ENCODE measurements at places on chromosomes 7 and 10. TPM values are rescaled to one million over a fixed set of nuclear protein-coding genes. Genes with fewer than 3 reads are reported as not detected.

DNA sequence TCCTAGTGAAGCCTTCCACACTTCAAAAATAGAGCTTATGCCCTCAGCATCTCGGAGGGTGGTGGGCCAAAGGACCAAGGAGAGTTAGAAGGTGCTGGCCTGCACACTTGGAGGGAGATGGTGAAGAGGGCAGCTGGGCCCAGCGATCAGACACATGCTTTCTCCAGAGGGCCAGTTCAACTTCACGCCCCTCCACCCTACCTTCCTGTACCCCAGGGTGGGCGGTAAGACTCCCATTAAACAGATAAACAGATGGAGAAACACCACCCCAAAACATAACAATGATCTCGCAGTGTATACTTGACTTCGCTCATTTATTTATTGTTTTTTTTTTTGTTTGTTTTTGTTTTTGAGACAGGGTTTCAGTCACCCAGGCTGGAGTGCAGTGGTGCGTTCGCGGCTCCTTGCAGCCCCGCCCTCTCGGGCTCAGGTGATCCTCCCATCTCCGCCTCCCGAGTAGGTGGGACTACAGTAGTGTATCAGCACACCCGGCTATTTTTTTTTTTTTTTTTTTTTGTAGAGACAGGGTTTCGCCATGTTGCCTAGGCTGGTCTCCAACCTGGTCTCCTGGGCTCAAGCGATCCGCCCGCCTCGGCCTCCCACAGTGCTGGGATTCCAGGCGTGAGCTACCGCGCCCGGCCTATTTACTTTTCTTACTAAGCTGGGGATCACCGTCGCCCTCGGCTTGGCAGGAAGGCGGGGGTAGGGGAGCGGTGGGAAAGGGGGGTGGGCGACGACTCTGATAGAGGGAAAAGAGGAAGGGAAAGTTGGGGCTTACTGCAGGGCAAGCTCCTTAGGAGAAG, 1.8 kb downstream of the C10orf95 start:
- H3K4me1 ChIP-seq: peaks cover 3% of the 10 kb centered on the region
- DNase-seq: peak; percentile 33
- H3K36me3 ChIP-seq: no peaks in the 10 kb centered on the region

- no peak overlapping the region for H3K27ac ChIP-seq
- DNase-seq: no peak
- no peaks in the 10 kb centered on the region for H3K36me3 ChIP-seq
- H3K4me1 ChIP-seq: peaks cover 41% of the 10 kb centered on the region
- no peaks in the 10 kb centered on the region for H3K27me3 ChIP-seq
Observed at GRCh38 chr7:141359262-141359661, 191.9 kb upstream of the AGK start.

GRCh38 chr10:119340893-119341458, 133.6 kb downstream of the GRK5 start:
- no peak overlapping the region for H3K27ac ChIP-seq
- no peaks in the 10 kb centered on the region for H3K27me3 ChIP-seq

DNA sequence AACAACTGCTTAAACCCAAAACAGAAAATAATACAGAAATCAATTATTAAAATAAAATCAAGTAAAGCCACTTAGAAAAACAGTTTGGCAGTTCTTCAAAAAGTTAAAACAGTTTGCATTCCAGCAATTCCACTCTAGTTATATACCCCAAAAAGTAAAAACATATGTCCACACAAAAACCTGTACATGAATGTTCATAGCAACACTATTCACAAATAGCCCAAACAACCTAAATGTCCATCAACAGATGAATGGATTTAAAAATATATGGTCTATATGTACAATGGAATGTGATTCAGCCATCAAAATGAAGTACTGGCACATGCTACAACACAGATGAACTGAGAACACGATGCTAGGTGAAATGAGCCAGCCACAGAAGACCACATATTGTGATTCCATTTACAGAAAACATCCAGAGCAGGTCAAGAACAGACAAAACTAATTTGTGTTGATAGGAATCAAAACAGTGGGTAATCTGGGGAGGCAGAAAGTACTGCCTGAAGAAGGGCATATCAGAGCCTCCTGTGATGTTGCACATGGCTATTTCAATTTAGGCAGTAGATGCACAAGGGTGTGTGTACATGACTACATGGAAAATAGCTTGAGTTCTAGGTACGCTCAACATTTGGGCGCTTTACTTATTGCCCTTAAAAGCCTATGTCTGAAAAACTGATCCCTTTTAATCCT, 66.3 kb downstream of the CYTH3 start:
- no peak overlapping the region for H3K27ac ChIP-seq
- no peaks in the 10 kb centered on the region for H3K36me3 ChIP-seq
- H3K4me3 ChIP-seq: no peak overlapping the region
- no peaks in the 10 kb centered on the region for H3K4me1 ChIP-seq
- no peak for DNase-seq

DNA sequence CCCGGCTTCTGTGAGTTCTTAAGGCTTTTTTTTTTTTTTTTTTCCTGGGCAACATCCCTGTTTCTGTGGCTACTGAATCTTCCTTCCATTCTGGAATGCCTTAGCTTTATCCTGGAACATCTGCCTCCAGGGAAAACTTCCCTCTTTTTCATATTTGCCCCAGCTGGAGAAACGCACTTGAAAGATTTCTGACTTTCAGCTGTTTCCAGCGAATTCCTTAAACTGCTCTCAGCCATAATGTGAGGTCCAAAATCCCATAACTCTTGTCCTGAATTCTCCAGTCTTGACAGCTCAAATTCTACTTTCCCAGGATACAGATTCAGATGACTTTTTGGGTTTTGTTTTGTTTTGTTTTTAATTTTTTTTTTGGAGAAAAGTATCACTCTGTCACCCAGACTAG, 263.6 kb upstream of the AUTS2 start:
- H3K36me3 ChIP-seq: no peaks in the 10 kb centered on the region
- H3K4me3 ChIP-seq: no peak overlapping the region
- DNase-seq: no peak
- H3K27ac ChIP-seq: no peak overlapping the region
- H3K27me3 ChIP-seq: no peaks in the 10 kb centered on the region

DNA sequence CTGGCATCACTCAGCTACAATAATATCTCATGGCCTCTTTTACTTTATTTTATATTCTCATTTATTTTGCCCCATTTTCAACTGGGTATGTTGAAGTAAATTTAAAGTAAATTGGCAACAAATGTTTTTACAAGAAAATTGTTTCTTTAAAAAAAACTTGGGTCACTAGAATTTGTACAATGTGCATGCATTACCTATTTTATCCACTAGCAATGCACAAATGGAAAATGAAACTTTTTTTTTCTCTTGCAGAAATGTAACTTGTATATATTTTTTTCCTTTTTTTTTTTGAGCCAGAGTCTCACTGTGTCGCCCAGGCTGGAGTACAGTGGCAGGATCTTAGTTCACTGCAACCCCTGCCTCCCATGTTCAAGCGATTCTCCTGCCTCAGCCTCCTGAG, 10.3 kb upstream of the H2AZ2 start:
- no peak for DNase-seq
- no peak overlapping the region for H3K27ac ChIP-seq
- H3K36me3 ChIP-seq: no peaks in the 10 kb centered on the region

DNA sequence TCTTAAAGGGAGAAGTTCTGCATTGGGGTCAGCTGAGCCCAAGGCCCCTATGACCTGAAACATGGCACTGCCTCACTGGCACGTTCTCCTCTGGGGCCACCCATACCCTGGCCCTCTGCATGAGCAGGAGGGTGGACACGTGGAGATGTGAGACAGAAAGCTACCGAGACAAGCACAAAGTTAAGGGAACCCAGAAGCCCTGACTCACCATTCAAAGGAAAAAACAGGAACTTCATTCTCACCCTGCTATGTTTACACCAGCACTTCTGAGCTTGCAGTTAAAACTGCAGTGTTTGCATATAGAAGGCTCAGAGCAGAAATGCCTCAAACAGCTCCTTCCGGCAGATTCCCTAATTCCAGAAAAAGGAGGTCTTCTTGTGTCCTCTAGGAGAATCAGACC, 41.7 kb downstream of the DENND11 start:
- peaks cover 19% of the 10 kb centered on the region for H3K36me3 ChIP-seq
- peaks cover 24% of the 10 kb centered on the region for H3K4me1 ChIP-seq
- H3K4me3 ChIP-seq: no peak overlapping the region
- no peaks in the 10 kb centered on the region for H3K27me3 ChIP-seq

DNA sequence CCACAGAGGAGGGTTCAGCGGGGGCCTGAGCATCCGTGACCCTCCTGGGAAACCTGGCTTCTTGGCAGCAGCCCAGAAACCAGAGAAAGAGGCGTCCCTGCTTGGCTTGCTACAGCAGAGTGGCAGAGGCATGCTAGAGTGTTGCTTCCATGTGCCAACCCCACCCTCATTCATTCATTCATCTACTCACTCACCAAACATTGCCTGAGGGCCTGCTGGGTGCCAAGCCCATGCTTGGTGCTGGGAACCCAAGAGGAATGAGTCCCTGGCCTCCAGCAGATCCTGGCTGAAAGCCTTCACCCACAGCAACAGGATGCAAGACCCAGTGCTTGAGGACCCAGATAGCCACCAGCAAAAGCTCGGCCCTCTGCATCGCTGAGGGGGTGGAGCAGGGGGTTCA, 129.0 kb downstream of the CDH23 start:
- peaks cover 6% of the 10 kb centered on the region for H3K27me3 ChIP-seq
- no peaks in the 10 kb centered on the region for H3K4me1 ChIP-seq
- no peak overlapping the region for H3K4me3 ChIP-seq
- no peak for DNase-seq
- H3K36me3 ChIP-seq: no peaks in the 10 kb centered on the region

The MYPN gene
- not detected for total RNA-seq

The NRG3 gene
- 3.9 TPM for total RNA-seq

The OR13A1 gene
- not detected for total RNA-seq

The EPDR1 gene
- 0.39 TPM for total RNA-seq

The ASIC3 gene
- 0.69 TPM for total RNA-seq

The ZCWPW1 gene
- 0.48 TPM for total RNA-seq
